ENCODE measurements at places on chromosomes 7 and 10.

DNA sequence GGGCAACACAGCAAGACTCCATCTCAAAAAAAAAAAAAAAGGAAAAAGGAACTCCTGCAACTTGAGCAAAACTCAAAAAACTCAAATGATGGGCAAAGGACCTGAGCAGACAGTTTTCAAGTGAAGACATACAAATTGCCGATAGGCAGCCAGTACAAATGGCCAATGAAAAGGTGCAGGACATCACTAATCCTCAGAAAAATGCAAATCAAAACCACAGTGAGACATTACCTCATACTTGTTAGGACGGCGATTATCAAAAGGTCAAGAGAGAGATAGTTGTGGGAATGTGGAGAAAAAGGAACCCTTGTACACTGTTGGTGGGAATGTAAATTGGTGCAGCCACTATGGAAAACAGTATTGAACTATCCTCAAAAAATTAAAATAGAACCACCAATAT lies 16.8 kb downstream of the SVOPL start:
- no peak for DNase-seq

DNA sequence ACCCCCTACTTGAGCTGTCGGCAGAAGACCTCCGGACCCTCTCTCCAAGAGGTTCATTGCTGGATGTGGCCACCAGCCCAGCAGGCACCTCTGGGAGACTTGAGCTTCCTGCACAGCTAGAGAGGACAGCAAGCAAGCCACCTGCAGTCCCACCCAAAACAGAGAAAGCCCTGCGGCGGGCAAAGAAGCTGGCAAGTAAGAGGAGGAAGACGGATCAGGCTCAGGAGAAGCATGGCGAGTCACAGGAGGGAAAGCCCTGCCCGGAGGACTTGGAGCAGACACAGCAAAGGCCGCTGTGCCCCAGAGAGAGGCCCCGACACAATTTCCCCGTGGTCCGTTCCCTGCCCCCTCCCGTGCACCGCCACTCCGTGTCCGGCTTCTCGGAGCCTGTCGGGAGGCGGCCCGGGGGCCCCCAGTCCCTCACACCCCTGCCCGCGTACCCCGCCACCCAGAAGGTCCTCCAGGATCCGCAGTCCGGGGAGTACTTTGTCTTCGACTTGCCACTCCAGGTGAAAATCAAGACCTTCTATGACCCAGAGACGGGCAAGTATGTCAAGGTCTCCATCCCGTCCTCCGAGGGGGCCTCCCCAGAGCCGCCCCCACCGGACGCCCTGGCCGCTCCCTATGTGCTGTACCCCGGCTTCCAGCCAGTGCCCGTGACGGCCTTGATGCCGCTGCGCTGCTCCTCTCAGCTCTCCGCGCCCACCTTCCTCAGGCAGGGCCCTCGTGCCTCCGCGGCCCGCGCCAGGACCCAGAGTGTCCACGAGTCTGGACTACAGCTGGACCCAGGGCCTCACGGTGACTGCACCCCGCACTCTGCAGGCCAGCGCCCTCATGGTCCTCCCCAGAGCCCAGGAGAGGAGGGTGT lies 27.2 kb downstream of the C10orf71 start:
- no peak for DNase-seq

DNA sequence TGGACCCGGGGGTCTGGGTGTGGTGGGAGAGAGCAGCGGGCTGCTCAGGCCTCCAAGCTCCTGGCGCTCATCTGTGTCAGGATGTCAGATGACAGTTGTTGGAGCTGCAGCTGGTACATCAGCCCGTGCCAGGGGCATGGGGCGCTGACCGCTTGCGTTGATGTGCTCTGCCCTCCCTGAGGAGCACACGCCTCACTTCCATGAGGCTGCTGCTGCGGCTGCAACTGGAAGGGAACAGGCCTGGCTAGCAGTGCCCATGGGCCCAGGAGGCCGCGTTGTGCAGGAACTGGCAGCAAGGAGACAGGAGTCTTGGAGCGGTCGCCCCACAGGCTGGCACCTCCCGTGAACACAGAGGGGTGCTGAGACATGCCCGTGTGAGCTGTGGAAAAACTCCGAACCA lies 361.3 kb upstream of the MKI67 start:
- DNase-seq, result no peak

DNA sequence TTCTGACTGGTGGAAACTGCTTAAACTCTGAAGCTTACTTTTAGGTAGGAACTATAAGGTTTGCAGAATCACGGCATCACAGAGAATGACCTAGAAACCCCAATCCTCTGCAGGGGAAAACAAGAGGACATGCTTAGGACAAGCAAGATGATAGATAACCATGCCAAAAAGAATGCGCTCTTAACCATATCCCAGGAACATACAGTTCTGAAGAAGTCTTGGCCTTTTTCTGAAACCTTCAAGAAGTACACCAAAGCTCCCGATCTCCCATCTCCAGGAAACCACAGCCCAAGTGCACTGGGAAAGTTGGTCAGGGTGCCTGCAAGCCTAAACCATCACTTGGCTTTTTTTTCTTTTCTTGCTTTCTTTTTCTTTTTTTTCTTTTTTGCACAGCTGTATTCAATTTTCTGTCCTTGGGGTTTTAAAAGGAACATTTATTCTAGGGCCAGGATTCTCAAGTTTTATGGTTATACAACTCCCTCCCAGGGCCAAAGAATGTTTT lies 12.2 kb upstream of the SVIL start:
- DNase-seq, result no peak

- no peak for DNase-seq
Observed at GRCh38 chr7:158371856-158372255, 215.8 kb downstream of the PTPRN2 start.

GRCh38 chr7:45515346-45515745 lies 58.8 kb upstream of the ADCY1 start:
- DNase-seq, result no peak

DNA sequence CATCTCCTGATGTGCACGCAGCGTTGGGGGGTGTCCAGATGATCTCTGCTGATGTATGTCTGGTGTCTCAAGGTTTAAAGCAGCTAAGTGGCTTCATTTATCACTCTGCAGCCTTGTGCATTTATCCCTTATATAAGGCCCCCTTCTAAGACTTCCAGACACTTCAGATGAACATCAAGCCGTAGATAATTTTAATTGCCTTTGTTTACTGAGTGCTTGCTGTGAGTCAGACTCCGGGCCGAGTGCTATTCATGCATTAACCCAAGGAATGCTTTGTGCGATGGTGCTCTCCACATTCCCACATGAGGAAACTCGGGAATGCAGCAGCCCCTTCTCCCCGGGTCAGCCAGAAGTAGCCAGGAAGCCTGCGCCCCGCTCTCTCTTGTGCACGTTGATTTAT lies 328.6 kb upstream of the COBL start:
- DNase-seq, result no peak

DNA sequence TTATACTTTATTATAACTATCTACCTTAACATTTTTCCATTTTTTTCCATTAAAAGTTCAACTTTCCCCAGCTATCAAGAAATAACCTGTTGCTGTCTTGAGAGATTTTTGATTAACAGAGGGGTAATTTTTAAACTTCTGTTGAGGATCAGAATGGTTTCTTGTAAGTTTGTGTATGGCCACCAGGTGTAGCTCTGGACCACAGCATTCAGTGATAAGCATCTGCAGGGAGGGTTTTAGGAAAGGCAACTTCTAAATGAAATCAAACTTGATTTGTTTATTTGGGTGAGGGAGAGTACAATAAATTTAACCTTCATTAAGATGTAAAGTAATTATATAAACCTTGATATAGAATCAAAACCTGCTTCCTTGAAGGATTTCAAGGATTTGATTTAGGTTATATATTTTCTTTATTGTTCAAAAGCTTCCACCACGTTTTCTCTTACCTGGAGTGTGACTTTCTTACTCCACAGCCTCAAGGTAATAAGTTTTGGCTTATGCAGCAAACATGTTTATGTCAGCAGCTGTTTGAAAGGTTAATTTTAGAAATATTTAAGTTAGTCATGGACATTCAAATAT lies 153.3 kb downstream of the STK31 start:
- peak; percentile 29 for DNase-seq

- DNase-seq, result no peak
Observed at GRCh38 chr7:134472572-134473244, 13.8 kb upstream of the AKR1B1 start.

DNA sequence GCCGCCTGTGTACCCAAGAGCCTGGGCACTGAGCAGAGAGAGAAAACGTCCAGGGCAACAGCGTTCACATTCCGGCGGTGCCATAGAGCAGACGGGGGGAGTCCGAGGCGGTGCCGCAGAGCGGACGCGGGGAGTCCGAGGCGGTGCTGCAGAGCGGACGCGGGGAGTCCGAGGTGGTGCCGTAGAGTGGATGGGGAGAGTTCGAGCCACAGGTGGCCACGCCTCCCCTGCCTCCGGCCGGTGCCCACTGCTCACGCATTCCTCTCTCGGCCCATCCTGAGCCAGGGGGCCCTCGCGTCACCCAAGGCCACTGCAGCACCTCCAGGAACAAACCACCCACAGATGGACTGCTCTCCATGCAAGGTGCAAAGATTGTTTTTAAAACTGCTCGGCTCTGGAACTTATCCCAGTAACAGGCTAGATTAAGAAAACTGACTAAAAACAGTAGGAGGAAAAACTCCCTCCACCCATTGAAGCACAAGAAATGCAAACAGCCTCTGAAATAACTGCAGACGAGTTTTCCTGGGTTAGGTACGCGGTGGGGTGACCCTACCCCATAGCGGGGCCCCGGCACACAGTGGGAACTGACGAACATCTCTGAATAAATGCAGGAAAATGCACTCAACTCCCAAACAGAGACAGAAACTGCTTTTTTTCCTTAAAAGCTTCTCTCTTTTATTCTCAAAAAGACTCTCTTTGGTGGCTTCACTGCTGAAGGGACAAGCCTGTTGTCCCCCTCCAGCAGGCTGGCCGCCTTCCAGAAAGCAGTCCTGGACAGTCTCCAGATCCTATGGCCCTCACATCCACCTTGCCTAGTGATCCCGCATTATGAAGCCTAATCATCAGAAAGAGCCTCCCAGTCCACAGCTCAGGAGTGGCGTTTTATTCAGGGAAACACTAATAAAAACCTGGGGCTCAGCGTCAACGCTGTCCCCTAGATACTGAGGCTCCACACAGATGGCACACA lies 55.9 kb downstream of the DIP2C start:
- no peak for DNase-seq

DNA sequence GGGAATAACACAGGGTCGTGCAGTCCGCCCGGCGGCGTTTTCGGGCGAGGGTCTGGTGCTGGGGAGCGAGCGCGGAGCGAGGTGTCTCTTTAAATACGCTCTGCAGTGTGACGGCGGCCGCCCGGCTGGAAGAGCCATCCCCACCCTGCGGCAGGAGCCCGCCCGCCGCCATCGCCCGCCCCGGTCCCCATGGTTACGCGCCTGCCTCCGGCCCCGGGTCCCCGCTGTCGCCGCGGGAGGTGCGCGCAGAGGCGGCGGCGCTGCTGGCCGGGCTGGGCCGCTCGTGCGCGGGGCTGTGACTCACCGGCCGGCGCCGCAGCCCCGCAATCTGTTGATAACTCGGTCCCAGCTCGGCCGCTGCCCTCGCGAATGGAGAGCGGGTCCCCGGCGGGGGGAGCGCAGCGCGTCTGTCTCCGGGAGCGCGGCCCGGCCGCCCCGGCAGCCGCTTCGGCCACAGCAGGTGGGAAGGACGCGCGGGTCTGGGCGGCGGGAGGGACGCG lies at the start of gene ADGRA1:
Gene ADGRA1 (plus strand): TSS at position 246 of the 500 bp plus-strand sequence. CDS start 986 bp downstream, outside the sequence.
- no peak for DNase-seq

DNA sequence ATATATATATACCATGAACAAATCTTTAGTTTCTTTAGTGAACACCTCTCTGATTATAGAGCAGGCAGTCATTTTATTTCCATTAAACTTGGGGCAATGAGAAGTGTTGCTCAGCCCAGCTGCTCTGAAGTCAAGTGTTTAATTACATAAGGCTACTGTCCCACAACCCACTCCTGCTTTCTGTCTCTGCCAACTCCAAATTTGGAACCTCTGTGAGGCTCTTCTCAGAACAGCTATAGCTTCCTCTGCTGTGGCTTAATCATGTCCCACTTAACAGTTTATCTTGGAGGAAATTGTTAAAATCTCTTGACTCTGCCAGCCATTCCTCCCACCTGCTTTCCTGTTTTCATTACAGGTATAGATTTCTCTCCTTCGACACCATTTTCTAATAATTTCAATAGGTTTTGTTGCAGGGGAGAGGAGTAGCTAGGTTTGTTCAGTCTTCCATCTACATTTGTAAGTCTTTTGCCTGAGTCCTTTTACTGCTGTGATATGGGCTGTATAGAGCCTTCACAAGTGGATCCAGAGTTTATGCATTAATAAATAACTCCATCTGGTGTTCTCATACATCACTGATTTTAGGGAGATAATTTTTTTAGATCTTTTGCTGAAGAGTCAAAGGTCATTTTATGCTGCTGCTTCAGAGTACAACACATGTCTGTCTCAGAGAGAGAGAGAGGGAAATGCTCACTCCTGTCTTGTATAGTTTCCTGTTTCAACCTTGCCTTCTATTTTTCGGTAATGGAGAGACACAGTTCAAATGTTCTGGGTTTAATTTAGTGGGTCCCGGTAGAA lies 170.4 kb downstream of the WNT2 start:
- DNase-seq, result no peak

- DNase-seq, result no peak
Observed at GRCh38 chr10:28043941-28044340, 45.1 kb upstream of the ODAD2 start.

DNA sequence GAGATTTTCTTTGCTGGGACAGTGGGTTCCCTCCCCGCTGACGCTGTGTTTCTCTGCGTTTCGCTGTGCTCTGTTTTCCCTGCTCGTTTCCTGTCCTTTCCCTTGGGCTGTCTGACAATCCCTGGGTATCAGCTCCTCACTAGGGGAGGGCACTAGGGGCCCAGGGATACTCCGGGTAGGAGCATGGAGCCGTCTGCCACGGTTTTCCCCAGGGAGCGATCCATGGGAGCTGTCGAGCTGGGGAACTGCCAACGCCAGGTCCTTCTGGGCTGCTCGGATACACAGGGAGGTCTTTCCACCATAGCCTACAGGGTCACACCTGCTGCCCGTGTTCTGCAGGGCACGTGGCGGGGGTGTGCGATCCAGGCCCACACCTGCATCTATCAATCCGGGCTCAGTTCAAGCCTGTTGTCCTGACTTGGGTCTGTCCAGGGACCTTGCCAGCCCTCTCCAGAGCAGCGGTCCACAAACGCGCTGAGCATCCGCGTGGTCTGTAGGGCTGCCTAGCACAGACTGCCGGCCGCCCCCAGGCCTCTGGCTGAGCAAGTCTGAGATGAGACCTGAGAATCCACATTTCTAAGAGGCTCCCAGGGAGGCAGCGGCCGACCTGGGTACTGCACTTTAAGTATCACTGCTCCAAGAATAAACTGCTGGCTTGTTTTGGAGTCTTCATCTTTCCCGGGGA lies 263.1 kb downstream of the ELFN1 start:
- DNase-seq, result no peak

DNA sequence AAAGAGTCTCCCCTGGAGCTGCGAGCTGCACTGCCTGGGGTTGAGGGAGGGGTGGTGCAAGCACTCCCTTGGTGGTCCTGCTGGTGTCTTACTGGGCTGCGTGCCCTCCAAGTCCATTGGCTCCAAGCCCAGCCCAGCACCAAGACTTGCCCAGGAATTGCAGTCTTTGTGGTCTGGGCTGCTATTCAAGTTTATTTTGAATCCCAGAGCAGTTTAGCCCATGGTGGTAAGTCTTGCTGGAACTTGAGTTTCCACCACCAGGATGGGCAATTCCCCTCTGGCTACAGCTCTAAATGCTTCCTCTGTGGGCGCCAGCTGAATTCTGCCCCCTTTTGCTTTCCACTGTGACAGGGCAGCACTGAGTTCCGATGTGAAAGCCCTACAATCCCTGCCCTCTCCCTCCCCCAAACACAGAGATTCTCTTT lies 25.1 kb downstream of the GALNT11 start:
- DNase-seq, result no peak

GRCh38 chr10:119494236-119495020 lies 48.1 kb downstream of the RGS10 start:
- no peak for DNase-seq
